ENCODE measurements at places on chromosomes 6 and 20.

GRCh38 chr20:9467995-9468394 is 46.4 kb upstream of the LAMP5 start:
- no peak for DNase-seq

DNA sequence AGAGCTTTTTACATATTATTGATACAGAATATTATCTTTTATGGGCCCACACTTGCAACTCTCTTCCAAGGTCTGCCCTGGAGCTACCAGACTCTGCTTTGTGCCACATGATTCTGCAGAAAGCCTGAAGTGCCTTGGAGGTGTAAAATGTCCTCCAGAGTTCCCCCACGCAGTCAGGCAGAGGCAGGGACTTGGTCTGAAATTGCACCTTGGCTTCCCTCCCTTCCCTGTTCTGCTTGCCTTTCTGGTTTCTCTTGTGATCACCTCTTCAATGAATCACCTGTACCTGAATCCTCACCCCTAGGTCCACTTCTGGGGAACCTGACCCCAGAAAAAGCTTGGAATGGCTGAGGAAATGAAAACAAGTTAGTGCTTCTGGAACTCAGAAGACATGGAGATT is 43.0 kb upstream of the TGM2 start:
- DNase-seq: no peak

- DNase-seq: no peak
These were observed 15.2 kb downstream of the MAP1LC3A start for GRCh38 chr20:34573541-34574300.

DNA sequence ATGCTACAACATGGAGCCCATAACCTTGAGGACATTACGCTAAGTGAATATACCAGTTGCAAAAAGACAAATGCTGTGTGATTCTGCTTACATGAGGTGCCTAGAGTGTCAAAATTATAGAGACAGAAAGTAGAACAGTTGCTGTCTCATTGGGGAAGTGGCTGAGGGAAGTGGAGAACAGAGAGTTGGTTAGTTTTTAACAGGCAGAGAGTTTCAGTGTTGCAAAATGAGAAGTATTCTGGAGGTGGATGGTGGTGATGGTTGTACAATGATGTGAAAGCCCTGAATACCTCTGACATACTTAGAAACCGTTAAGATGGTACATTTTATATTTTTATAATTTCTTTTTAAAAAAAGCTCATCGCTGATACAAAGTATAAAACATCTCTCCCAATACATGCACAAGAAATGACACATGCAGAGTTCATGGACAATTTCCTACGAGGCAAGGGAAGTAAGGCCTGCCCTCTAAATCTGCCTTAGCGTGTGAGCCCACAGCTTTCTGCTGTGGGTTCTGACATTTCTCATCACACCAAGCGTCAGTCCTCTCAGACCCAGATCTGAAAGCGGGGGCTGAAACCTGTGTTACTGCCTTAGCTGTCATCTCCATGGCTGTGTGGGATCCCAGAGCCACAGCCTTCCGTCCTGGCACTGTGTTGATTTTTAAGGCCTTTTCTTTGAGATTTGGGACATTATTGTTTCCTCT is 126.0 kb downstream of the RNASET2 start:
- peak; percentile 4 for DNase-seq

- no peak for DNase-seq
These were observed 55.9 kb upstream of the SOX4 start for GRCh38 chr6:21537637-21538036.

- DNase-seq: no peak
These were observed 555.0 kb upstream of the ADGRB3 start for GRCh38 chr6:68080074-68080473.

DNA sequence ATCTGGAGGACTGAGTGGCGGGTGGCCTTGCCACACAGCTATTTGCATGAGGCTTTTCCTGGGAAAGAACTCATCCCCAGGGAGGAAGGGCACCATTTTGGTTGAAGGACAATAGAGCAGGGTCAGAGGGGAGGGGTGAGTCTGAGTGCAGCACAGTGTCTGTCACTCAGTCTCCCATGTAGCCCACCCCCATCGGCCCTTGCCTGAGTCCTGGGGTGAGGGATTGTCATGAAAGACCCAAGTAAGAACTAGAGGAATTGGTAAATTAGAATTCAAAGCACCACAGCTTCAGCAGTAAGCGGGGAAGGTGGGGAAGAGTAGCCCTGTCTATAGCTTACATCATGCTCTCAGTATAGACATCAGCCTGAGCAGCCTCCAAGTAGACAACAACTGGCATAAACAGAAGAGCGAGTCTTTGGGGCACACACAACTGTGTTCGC is 90.4 kb upstream of the TMEM30A start:
- DNase-seq: no peak

GRCh38 chr6:170247178-170247701 is 43.6 kb downstream of the DLL1 start:
- no peak for DNase-seq

- DNase-seq: no peak
These were observed 133.9 kb downstream of the ZDHHC14 start for GRCh38 chr6:157514659-157515496.

DNA sequence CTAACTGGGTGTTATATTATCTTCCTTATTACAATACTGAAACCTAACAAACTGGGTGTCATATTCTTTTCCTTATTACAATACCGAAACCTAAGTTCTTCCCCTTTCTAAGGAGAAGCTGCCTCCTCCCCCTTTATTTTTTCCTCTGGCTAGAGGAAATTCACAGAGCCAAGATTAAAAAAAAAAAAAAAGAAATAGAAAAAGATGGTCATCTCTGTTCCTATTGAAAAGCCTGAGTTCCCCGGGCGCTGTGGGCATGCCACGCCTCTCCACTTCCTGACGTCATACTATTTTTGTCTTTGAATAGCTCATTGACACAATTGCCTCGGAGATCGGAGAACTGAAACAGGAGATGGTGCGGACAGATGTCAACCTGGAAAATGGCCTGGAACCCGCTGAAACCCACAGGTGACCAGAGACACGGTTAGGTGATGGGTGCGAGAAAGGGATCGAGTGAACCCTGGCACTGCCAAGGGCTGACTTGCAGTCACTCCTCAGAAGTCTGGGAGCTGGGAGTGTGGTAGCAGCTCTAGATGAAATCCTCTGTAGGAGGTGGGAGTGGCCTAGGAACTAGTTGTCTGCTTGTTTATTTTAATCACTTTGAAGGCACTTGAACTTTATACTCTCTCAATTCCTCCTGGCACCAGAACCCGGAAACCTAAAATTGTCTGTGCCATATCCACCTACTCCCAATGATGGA is 82.2 kb upstream of the NAA20 start:
- no peak for DNase-seq

DNA sequence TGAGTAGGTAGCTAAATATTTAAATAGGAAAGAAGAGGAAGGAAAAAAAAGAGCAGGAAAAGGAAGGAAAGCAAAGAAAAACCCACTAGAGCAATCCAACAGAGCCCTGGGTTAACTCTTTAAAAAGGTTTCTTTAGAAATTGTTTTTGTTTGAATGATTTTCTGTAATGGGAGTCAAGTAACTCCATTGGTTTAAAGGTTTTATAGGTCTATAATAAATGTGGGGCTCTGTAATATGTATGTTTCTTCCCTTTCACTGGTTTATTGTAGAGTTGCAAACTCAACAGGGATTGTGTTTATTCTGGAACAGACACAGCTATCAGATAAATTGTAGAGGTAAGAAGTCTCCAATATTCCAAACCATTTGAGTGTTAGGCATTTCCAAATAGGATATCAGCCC is 10.9 kb downstream of the PLEKHG1 start:
- DNase-seq: no peak

DNA sequence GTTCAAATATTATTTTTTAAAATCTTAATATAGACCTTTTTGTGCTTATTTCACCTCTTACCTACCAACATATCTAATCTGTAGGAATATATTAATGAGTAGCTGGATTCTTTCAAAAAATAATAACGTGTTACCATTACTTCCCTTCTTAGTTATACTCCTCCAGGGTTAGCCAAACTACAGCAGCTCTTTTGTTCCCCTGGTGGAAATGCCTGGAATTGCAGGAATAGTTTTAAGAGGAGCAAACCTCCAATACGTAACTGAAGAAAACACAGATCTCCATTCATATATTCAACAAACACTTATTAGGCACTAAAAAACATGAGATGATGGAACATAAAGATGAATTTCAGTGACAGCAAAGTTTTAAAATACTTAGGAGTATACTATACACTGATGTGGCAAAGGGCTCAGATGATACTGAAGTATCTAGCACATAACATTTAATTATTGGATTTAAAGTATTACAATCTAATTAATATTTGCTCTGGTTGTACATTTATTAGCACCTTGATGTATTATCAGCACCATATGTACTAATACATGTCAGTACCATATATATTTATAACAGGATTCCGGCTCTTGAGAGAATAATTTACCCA is 78.3 kb downstream of the TBX18 start:
- DNase-seq: no peak

DNA sequence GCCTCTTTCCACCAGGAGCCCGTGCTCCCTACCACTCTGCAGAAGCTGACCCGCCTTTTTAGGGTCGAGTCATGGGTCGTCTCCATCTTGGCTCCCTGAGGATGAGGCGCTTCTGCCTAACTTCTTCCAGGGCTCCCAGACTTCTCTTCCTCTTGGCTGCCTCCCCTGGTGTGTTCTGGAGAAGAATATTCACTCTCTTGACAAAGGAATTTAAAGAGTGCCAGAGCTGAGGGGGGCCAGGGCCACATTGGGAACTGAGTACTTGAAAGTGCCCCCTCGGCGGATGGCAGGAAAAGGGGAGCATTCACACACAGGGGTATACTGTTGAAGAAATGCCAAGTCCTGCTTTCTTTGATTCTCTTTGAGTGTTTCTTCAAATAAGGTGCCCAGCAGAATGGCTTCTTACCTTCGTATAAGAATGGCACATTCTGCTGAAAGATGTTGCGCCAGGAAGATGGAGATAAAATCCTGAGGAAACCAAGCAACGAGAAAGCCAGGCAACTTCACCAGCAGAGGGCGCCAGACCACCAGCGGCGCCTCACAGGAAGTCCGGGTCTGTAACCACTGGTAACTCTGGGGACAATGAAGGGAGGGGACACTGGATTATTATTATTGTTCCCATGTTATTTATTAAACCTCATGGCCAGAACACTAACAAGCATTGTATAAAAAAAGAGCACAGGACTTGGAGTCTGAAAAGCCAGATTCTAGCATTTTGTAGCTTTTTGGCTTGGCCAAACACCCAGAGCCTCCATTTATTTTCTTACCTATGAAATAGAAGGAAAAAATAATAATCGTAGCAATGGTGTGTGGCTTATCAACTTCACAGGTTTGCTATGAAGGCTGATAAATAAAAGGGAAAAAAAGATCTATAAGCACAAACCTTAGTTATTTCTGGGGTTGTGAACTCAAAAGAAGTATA is 176.7 kb downstream of the HACE1 start:
- DNase-seq: peak; percentile 63

- no peak for DNase-seq
These were observed 90.0 kb upstream of the DTNBP1 start for GRCh38 chr6:15752820-15753219.

DNA sequence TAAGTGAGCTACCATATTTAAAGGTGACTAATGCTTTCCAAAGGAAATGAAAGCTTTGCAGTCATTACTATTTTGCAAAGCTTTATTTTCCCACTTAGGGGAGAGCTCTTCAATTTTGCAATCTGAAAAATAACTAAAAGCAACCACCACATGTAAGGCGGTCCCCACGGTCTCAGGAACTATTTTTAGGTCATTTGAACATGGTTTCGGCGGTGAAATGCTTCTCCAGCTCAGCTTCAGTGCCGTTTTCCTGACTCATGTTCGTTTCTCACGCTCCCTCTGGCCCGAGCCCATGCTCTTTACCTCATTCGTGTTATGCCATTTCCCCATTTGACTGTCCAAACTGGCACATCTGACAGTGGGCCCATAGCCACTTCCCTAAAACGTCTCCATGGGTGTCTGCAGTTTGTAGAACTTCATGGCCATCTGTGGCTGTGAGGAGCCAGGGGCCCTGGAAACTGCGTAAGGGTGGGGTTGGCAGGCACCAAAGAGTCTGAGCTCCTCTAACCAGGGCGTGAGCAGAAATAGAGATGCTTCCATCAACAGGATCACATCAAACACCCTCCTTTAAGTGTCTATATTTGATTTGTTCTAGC is 46.5 kb downstream of the ADTRP start:
- DNase-seq: no peak

DNA sequence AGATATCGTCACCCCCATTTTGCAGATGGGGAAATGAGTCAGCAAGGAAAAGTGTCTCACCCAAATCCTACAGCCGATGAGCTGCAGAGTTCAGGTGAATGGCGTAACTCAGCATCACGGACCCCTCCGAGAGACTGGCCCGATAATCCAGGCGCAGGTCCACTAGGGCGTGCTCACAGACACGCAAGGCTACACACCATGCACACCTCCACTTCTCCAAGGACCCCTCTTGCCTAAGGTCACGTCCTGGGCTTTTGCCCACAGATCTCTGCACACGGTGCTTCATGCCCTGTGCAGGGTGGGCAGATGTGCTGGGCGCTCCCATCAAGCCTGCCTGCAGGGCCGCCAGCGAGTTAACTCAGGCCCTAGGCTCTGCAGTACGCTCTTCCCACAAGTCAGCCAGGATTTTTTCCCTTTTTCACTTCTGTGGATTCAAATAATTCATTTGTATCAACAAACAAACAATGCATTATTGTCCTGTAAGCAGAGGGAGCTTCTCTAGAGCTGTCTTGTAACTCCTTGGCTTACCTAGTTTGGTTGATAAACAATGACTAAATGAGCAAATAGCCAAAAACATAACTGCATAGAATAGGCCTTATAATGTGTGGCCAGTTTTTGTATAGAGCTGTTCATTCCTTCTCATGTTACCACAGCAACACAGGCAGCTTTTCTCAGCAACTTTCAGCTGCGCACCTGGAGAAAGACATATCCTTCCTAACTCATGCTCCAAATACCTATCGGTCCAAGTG is 139.1 kb downstream of the AGPAT4 start:
- DNase-seq: no peak

DNA sequence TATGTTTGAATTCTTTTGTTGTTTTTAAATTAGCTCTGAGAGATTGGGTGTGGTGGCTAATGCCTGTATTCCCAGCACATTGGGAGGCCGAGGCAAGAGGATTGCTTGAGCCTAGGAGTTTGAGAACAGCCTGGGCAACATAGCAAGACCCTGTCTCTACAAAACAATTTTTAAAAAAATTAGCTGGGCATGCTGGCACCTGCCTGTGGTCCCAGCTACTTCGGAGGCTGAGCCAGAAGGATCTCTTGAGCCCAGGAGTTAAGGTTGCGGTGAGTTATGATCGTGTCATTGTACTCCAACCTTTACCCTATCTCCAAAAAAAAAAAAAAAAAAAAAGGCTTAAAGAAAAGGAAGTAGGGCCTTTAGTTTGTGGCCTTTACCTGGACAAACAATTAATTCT is 22.9 kb downstream of the DHX35 start:
- no peak for DNase-seq

- DNase-seq: no peak
These were observed 76.4 kb downstream of the TRAM2 start for GRCh38 chr6:52500238-52501129.

GRCh38 chr6:63919556-63920110 is 284.0 kb downstream of the PHF3 start:
- no peak for DNase-seq

DNA sequence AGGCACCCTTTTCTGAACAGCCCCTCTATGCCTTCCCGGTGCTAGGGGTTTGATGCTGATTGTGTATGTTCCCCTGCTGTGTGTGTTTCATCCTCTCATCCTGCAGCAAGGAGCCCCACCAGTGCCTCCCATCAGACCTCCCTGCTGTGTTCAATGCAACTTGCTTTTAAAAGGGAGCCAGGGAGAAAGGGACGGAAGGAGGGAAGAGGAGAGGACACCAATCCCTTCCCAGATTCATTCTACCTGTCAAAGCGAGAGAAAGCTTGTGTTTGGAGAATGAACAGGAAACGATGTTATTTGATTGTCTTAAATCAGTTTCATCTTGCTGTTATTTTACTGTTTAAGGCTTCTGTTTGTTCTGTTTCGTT is 259.2 kb downstream of the ADGB start:
- no peak for DNase-seq

GRCh38 chr6:157304899-157305663 is 18.2 kb downstream of the TMEM242 start:
- no peak for DNase-seq
